ENCODE measurements at places on chromosomes 7 and 10.

GRCh38 chr7:55774327-55775050, 88.1 kb downstream of the SEPTIN14 start:
- DNase-seq, result no peak

- no peak for DNase-seq
Observed at GRCh38 chr7:2566890-2567678, 8.3 kb downstream of the IQCE start.

DNA sequence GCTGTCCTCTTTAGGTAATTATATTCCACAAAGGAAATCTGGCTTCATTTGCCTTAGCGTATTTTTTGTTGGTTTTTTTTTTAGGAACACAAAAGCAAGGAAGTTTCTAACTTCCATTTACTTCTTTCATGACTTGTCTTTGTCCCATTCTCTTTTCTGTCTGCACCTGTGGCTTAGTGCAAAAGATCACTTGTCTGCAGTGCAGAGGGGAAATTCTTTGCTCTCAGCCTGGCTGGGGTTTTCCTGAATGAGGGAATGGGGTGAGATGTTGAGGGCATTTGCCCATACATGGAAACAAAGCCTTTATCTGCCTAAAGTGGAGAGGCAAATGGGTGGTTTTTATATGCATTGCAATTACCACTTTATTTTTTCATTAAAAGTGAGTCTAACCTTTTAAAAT, 361.1 kb upstream of the IGFBP3 start:
- no peak for DNase-seq

DNA sequence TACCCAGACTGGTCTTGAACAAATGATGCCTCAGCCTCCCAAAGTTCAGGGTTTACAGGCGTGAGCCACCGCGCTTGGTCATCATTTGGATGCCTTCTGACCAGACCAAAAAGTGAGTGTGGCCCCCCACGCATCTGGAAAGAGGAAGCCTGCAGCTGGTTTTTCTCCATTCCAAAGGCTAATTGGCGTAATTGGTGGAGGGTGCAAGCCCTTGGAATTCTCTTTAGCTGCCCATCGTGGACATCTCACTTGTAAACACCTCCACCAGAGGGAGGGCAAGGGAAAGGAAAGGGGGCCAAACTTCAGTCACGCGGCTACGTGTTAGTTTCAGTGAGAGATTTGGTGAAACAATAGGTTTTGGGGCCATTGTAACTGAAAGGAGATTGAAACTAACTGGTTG, 4.1 kb upstream of the ARHGAP21 start:
- DNase-seq, result no peak

DNA sequence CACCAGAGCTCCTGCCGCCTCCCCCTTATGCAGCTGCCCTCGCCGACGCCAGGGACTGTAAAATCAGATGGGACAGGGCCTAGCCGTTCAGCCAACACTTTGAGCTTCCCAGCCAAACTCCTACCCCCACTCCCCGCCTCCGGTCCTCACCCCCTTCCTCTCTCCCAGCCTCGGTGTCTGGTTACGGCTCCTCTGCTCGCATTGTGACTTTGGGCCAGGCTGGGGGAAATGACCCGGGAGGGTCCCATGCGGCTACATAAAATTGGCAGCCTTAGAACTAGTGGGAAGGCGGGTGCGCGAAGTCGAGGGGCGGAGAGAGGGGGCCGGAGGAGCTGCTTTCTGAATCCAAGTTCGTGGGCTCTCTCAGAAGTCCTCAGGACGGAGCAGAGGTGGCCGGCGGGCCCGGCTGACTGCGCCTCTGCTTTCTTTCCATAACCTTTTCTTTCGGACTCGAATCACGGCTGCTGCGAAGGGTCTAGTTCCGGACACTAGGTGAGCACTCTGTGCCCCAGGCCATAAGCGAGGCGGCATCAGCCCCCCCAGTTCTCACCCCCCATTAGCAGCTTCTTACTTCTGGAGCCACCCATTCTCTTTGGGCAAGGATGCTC, at the start of gene KAZALD1:
Gene KAZALD1, plus strand, starts transcription at position 366 of the 608 bp plus-strand sequence. CDS start 604 bp downstream, outside the sequence.
- no peak for DNase-seq

DNA sequence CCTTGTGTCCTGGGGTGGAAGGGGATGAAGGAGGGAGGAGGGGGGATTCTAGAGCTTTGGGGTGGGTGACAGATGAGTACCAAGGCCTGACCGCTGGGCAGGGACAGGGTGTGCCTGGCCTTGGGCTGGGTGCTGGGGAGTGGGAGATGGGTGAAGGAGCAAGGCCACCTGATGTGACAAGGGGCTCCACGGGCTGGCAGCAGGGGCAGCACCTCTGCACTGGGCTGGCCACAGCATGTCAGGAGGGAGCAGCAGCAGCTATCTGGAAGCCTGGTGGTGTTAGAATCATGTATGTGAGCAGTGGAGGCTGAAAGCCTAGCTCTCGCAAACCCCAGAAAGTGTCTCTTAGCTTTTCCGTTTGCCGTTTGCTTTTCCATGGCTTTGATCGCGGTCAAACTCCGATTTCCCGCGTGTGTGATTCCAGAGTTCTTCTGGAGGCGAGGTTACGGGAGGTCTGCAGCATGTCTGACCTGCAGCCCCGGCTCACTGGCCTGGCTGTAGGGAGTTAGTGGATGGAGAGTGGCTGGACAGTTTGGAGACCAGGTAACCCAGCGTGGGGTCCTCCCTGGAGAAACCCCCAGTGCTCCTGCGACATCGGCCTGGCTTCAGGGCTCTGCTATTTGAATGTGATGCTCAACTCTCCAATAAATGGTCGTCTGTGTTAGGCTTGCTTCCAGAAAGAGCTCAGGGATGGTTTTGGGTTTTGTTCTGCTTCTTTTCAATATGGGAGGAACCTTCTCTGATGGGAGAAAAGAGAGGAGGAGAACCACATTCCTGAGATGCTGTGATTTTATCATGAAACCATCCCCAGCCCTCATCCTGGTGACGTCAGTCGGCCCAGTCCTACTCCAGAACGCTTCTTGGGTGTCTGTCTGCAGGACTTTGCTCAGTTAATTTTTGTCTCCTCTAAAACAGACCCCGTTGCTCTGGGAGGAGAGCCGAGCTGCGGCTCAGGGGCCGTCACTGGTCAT, 105.5 kb downstream of the CUX1 start:
- no peak for DNase-seq

DNA sequence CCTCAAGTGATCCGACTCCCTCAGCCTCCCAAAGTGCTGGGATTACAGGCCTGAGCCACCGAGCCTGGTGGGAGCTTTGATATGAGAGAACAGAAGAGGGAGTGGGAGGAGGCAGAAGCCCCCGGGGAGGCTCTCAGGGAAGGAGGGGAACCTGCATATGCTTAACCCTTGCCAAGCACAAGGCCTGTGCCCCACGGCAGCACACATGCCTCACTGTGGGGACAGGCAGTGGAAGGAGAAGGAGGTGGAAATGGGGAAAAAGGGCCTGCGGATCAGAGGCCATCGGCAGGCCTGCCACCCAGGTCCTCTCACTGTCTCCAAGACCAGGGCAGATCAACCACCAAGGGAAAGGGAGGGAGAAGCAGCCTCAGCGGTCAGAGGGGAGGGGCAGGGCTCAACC, 7.2 kb upstream of the GRID1 start:
- no peak for DNase-seq

- DNase-seq, result no peak
Observed at GRCh38 chr7:11784769-11785536, 47.0 kb downstream of the THSD7A start.

GRCh38 chr10:89963451-89964102, 262.2 kb downstream of the KIF20B start:
- no peak for DNase-seq

DNA sequence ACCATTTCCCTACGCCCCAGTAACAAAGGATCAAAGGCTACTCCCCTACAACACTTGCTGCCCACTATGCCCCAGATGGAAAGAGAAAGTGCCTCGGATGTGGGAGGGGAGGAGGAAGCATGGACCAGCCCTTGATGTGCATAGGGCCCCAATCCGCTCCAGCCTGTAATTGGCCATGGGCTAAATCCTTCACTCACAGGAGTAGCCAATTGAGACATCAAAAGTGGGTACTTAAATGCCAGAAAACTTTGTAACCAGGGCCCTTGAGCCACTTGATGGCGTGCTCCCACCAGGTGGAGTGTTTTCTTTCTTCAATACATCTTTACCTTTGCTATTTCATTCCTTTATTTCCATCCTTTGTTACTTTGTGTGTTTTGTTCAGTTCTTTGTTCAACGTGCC, 500.5 kb upstream of the LRRN3 start:
- DNase-seq, result no peak

All from central memory CD8-positive, alpha-beta T cell (primary cell).